Right renal cortex interstitium (tissue), 3 donors: ENCODE measurements at places on chromosomes 6 and 20.

DNA sequence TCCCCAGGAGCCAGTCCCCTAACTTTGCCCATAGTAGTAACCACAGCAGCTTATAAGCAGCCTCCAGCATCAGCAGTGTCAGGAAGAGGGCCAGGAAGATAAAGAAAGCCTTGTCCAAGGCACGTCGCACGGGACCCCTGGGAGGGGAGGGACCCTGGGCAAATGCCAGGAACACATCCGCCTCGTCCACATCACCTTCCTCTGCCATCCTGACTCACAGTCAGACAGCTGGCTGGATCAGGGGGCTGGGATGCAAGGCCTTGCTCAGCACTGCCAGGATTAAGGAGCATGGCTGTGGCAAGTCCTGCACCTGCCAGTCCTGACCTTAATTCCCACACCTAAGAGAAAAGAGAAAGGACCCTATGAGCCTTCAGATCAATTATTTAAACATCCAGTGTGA, 11.5 kb upstream of the ZBTB22 start:
- DNase-seq, result no peak

DNA sequence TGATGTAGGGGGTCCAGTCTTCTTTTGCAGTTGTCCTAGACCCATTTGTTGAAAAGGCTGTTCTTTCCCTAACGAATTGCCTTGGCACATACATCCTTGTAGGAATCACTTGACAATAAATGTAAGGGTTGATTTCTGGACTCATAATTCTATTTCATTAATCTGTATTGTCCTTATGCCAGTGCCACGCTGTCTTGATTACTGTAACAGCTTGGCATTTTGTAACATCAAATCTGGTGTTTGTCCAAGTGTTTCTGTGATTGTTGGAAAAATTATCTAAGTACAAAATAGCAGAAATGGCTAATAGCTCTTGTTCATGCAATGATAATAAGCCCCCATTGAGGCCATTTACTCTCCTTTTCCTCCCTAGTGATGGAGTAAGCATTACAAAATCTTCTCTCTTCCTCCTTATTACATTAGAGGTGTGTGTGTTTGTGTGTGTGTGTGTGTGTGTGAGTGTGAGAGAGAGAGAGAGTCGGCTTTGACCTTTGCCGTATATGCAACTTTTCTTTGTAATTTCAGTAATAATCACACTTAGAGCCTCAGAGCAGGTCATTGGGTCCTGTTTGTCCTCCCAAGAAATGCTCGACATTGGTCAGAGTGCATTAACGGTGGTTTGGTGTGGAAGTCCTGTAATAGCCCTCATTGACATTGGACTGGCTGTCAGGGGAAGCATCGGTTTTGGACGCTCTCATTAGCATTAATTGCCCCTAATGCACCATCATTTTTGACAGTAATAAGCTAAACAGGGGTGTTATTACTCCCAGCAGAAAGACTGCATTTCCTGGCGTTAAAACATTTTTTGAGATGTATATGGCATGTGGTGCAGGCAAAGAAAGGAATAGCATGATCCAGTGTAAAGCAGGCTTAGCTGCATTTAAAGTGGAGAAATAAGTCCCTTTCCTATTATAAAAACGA, 40.7 kb upstream of the MROH8 start:
- DNase-seq, result no peak

GRCh38 chr6:139406577-139407343, 32.3 kb upstream of the CITED2 start:
- DNase-seq, result no peak

DNA sequence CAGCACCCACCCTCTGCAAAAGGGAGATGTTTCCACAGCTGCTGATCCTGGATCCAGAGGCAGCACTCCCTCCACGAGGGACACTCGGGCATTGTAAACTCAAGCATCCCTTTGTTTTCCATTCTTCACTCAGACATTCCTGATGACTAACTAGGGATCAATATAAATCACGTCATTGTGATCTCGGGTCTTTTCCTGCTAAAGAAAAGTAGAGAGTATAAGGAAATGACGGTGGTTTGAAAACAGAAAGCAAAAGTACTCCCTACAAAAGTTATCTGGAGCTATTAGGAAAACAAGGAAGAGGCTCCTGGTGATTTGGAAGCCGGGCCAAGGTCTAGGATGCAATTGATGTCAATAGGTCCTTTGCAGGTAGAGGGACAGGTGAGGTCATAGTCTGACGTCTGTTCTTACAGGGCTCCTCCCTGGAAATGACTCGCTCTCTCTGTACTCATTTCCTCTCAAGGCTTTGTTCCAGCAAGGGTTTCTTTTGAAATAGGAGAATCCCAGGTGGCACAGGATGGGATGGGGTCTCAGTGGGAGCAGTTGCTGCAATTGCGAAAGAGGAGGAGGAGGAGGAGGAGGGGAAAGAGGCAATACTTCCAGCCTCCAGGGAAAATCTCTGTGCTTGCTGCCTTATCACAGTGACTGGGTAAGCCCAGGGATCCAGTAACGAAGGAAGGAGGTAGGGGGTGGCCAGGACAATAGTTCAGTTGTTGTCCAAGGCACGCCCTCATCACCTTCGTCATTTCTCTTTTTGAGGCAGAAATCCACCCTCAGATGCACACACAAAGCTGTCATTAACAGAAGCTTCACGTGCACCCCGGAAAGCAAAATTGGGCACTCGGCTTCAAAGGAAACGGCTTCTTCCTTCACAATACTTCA, 222.8 kb downstream of the LY86 start:
- DNase-seq, result no peak
